ENCODE measurements at places on chromosomes 1 and 21.

- DNase-seq = no peak
These were observed 45.8 kb upstream of the HMGB4 start for GRCh38 chr1:33818071-33818470.

GRCh38 chr1:227937838-227938145 is 9.9 kb downstream of the WNT9A start:
- DNase-seq = no peak

GRCh38 chr1:160166166-160166868 is 14.9 kb downstream of the ATP1A4 start:
- no peak for DNase-seq

DNA sequence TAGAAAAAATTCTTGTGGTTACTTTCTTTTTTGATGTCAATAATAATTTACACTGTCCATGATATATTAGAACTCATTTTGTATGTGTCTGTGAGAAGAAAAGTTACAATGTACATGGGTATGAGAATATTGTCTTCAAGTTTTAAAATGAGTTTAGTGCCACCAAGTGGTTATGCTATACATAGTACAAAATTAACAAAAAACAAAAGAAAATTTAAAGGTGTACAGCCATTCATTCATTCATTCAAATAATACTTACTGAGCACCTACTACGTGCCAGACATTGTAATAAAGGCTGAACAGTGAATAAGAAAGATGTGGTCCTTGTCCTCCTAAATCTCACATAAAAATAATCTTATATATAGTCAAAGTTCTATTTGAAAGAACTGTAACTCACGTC is 27.7 kb downstream of the UCHL5 start:
- no peak for DNase-seq

- no peak for DNase-seq
These were observed 2.5 kb downstream of the PHLDA3 start for GRCh38 chr1:201466492-201466891.

- DNase-seq = no peak
These were observed 177.7 kb downstream of the TRABD2B start for GRCh38 chr1:47819574-47819888.

GRCh38 chr1:202752774-202753173 is 42.5 kb upstream of the SYT2 start:
- no peak for DNase-seq

DNA sequence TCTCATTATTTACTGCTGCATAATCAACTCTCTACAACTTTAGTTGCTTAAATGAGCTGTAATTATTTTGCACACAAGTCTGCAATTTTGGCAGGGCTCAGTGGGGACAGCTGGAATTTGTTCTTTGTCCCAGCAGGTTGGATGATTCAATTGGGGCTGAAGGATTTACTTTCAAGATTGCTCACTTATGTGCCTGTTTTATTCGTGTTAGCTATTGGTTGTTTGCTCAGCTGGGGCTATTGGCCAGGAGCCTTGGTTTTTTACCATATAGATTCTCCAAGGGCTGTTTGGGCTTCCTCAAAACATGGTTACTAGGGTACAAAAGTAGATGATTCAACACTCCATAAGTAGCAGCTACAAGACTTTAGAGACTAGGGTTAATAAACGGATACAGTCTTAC is 13.4 kb downstream of the OR10R2 start:
- DNase-seq = no peak

DNA sequence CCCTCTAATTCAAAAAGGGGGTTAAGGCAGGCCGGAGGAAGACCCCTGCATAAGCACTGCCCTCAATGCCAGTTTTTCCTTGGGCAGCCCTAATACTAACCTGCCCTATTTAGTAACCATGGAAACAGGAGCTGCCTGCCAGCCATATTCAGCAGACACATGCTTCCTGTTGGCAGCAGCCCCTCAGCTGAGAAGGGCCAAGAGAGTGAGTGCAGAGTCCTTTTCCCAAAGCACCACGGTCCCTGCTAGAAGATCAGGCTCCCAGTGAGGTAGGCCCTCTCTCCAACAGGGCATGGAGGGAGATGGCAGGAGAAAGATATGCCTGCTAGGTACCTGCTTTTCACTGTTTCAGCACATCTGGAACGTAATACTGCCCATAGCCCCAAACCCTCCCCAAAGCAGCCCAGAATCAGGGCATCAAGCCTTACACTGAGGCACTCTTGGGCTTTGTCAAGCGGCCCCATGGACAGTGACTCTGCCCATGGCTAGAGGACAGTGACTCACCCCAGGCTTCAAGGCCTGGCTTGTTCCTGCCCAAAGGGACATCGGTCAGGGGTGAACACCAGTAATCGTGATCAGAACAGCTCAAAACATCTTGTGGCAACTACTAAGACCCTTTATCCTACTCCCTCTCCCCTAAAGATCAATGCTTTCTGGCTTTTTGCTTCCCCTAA is 64.5 kb downstream of the BCAR3 start:
- no peak for DNase-seq

DNA sequence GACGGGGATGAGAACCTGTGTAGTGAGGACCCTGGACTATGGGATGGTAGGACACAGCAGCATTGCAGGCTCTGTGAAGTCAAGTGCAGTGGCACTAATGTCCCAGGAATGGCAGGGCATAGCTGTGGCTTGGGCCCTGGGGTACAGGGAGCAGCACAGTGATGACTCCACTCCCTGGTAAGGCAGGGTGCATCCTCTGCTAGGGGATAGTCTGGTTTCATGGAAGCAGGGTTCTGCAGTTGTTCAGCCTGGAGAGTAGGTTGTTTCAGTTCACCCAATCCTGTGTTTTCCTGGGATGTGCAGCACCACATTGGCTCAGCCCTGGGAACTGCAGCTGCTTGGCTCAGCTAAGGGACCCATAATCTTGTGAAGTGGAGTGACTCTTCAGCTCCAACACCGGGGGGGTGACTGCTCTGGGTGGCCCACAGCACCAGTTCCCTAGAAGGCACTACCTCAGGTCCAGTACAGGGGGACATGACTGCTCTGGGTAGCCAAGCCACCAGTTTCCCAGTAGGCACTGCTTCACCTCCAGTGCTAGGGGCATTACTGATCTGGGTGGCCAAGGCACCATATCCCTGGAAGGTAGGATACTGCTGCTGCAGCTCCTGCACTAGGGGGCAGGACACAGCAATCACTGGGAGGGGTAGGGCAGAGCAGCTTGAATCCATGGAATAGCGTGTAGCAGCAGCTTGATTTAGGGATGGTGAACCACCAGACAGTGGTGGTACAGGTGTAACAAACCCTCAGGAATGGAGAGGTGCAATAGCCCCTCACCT is 15.3 kb upstream of the C1orf185 start:
- DNase-seq = no peak

- DNase-seq = no peak
These were observed 88.4 kb downstream of the DYRK1A start for GRCh38 chr21:37454869-37455503.

GRCh38 chr1:227927971-227928741 is 19.6 kb downstream of the WNT9A start:
- DNase-seq = no peak

- DNase-seq = no peak
These were observed 8.2 kb upstream of the TTLL10 start for GRCh38 chr1:1165485-1165884.

DNA sequence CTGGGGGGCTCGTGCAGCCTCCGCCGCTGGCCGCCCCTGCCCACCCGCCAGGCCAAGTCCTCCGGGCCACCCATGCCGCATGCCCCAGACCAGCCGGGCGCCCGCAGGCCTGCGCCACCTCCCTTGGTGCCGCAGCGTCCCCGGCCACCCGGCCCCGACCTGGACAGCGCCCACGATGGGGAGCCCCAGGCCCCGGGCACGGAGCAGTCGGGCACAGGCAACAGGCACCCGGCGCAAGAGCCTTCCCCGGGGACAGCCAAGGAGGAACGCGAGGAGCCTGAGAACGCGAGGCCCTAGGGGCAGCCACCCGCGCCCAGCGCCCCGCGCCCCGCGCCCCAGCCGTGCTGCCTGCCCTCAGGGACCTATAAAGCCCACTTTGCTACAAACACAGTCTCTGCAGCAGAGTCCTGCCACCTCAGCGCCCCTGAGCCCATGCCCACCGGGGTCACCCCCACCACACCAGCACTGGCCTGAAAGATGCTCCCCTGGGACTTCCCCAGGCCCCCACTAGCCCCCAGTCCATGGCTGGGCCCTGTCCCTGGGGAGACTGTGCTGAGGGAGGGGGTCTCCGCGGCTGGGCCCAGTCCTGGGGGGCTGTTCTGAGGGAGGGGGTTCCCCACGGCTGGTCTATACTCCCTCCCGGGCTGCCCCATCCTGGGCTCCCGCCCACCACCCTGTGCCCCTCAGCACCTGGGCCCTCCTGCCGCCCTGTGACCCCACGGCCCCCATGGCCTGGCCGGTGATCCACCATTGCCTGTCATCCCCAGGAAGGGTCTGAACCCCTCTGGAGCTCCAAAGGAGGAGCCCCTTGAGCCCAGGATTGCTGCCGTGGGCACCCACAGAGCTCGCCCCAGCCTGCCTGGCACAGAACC is 8.6 kb downstream of the TNFRSF18 start:
- no peak for DNase-seq

GRCh38 chr1:230026139-230026538 is 40.9 kb upstream of the GALNT2 start:
- DNase-seq = no peak

DNA sequence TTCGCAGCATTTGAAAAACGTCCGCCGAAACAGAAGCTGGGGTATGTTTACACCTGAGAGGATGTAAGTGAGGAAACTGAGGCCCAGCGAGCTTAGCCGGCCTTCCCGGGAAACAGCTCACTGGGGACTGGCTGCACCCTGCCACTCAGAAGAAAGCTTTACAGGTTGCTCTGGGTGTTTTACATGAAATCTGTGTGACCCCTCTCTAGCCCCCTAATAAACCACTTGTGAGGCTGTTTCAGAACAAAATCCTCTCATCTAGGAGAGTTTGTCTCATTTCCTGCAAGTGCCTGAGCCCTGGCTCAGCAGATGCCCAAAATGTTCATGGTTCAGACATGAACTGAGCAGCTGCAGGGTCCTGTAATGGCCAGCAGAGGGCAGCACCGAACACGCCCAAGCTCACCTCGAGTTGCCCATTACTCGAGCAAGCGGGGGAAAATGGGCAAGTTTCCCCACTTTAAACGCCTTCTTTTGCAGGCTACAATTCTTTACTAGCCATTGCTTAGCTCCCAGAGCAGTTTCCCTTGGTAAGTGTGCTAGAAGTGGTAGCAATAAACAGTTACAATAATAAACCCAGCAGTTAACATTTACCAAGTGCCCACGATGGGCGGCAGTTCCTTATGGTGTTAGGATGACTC is 76.4 kb downstream of the FHAD1 start:
- DNase-seq = no peak

DNA sequence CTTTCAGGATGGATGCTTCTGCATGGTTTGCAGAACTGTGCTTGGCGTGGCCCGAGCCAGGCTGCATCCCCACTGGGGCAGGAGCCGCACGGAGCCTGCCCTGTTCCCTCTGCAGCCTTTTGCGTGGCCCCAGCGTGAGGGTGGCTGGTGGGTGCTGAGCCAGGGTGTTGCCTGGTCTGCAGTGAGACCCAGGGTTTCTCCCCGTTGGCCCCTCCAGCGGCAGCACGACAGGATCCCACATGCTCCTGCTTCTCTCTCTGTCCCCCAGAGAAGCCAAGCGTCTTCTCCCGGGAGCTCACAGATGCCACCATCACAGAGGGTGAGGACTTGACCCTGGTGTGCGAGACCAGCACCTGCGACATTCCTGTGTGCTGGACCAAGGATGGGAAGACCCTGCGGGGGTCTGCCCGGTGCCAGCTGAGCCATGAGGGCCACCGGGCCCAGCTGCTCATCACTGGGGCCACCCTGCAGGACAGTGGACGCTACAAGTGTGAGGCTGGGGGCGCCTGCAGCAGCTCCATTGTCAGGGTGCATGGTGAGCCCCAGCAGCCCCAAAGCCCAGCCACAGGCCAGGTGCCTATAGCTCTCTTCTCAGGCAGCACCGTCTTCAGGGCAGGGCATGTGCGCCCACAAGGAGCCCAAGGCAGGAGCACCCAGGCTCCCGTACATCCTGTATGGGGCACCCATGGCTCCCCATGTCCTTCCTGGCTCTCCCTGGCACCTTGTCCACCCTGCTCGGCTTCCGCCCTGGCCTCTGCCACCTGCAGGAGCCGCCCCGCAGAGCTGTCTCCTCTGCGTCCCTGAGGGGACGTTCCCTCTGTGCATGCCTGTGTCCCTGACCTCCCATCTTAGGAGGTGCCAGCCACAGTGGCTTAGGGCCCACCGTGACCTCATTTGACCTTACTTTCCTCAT is 78.9 kb downstream of the OBSCN start:
- no peak for DNase-seq

GRCh38 chr1:18947570-18947969 is 8.9 kb downstream of the IFFO2 start:
- DNase-seq = no peak

DNA sequence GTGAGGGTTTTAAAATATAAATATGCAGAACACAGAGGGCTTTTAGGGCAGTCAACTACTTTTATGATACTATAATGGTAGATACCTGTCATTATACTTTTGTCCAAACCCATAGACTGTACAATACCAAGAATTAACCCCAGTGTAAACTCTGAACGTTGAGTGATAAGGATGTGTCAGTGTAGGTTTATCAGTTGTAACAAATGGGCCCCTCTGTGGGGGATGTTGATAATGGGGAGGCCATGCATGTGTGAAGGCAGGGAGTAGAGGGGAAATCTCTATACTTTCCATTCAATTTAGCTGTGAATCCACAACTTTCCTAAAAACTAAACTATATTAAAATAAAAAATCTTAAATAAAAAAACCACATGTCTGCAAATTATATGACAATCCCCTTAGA is 193.5 kb upstream of the CAMK1G start:
- DNase-seq = no peak

DNA sequence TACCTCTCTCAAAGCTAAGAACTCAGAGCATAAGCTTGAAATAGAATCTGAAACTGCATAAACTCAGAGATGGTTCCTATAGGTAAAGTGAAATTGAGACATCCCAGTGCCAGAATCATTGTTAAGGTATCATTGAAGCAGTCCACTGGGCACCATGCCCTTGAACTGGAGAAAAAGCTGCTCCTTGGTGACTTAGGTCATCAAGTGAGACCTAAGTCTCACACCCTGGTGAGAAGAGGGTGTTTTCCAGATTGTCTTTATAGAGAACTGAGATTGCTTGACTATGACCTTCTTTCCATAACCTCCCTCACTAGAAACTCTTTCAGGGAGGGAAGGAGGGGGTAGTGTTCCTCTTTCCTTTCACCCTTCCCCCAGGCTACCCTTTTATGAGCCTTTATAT is 9.4 kb upstream of the ATP6V1G3 start:
- no peak for DNase-seq

DNA sequence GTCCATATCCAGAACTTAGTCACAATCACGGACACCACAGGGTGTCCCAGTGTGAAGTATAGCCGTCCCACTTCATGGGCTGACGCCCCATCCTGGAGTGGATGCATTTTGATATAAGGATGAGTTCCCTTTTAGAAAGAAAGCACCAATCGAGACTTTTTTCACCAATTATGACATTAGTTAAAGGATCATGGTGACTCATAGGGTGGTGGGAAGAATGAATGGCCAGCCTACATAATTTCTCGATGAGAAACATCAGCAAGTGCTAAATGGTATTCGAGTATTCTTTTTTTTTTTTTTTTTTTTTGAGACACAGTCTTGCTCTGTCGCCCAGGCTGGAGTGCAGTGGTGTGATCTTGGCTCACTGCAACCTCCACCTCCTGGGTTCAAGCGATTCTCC is 38.5 kb upstream of the USP1 start:
- DNase-seq = no peak
